ENCODE measurements at places on chromosomes 7 and 10.

GRCh38 chr10:70403483-70404035 is 386 bp upstream of the EIF4EBP2 start:
- DNase-seq, result no peak

DNA sequence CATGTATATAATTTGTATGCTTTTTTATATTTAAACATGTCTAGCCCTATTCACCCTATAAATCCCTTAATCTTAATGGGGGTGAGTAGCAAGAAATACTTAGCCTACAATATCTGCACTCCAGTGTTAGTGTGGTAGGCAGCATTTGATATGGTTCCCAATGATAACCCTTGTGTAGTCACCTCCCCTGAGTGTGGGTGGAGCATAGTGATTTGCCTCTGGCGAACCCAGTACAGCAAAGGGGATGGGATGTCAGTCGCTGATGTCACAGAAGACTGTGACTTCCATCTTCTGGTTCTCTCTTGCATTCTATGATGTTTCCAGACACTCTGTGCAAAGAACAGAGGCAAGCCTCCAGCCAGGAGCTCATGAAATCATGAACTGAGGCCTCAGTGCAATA is 211.2 kb downstream of the CRPPA start:
- DNase-seq, result no peak

GRCh38 chr7:105673367-105674084 is 92.2 kb upstream of the EFCAB10 start:
- DNase-seq, result no peak

DNA sequence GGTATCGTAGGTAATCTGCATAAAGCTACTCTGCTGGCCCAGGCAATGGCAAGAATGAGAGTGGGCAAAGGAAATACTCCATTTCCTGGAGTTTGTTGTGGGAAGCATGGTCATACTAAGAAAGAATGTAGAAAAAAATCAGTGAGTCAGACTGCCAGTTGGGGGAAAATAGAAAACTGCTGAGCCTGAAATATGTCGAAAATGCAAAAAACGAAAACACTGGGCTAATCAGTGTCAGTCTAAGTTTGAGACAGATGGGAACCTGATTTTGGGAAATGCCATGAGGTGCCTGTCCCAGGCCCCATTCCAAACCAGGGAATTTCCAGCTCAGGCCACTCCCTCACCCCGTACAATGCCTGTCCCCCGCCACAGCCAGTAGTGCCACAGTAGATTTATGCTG is 150.0 kb downstream of the ZNF33B start:
- DNase-seq, result no peak

GRCh38 chr7:50641442-50642405 is 76.5 kb upstream of the DDC start:
- no peak for DNase-seq

DNA sequence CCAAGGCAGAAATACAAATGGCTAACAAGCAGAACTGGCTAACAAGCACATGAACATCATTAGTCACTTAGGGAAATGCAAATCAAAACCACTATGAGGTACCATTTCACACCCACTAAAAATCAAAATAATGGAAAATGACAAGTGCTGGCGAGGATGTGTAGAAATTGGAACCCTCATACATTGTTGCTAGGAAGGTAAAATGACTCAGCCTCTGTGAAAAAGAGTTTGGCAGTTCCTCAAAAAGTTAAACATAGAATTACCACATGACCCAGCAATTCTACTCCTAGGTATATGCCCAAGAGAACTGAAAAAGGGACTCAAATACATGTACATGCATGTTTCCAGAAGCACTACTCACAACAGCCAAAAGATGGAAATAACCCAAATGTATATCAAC is 52.8 kb upstream of the ANAPC16 start:
- no peak for DNase-seq

GRCh38 chr7:926061-927030 is 28.1 kb downstream of the ADAP1 start:
- DNase-seq, result no peak

DNA sequence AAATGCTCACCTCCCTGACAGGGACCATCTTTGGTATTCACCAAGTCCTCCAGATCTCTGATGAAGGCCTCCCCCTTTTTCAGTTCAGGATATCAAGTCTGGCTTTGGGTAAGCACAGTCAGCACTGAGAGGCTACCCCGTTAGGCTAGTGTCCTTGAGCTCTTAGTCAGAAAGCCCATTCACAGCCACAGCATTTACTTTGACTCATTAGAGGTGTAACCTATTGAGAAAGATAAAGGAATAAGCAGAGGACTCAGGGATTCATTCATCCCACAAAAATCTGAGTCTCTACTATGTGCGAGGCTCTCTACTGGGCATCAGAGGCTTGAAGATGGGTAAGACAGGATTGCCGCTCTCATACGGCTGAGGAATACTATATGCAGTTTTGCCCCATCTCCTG is 14.0 kb upstream of the RAMP3 start:
- DNase-seq, result no peak

GRCh38 chr10:107054469-107055156 is 109.9 kb downstream of the SORCS1 start:
- DNase-seq, result no peak

DNA sequence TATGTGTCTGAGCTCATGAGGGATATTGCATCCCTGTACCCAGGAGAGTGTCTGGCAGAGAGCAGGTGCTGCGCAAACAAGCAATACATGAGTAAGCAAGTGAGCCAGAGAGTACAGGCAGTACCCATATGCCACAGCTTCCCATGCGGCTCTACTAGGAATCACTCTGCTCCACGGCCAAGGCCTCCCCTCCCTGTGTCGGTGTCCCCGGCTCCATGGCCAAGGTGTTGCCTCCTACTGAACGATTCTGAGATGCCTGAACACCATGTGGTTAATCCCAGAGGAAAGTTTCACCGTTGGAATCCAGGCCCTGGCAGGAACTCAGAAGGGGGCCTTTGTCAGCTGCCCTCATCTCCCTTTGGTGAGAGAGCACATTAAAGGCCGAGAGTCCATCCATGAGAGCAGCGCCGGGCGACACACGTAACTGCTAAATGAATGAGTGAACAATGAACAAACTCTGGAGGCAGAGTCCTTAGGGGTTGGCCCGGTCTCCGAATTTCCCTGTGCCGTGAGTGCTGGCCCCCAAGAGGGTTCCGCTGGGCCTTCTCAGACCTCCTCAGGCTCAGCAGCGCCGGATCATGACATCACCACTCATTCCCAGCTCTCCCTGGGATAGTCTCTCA is 136.0 kb upstream of the FAM20C start:
- DNase-seq, result no peak

DNA sequence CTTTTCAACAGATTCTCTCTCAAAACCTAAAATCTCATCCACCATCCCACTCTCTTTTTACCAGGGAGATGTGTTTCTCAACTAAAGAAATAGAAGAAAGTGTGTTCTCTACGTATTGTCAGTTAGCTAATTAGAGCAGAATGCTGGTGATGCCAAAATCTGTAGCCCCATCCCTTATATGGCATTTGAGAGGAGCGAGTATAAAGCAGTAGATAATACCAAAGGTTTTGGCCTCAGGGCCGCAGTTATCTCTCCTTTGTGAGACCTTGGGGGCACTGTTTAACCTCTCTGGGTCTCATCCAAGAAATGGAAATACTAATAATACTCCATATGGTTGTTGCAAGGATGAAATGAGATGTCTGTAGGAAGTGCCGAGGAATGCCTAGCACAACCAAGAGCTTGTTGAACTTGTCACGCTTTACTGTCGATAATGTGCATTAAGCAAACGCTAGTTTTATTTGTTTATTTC is 456 bp upstream of the DLD start:
- DNase-seq, result no peak

- no peak for DNase-seq
These were observed 6.5 kb downstream of the TSPAN14 start for GRCh38 chr10:80460399-80461207.
